ENCODE measurements at places on chromosomes 6 and 20.

GRCh38 chr6:87784690-87785089, 82.7 kb upstream of the AKIRIN2 start:
- no peak for DNase-seq

DNA sequence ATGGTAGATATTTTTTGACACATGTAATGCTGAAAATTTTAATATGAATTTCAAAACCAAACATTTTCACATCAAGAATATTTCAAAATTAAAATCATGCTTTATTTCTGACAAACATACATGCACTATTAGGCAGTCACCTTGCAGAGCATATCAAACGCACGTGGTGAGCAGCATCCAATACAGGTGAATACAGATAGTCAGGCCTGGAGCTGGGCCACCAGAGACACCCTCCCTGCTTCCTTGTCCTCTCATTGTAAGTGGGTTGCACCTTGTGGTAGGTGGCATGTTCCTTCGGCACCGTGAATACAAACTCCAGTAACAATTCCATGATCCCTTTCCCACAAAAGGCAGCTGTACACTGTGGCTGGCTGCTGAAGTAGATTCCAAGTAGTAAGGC, 8.9 kb downstream of the REV3L start:
- no peak for DNase-seq

- no peak for DNase-seq
Observed at GRCh38 chr6:133610227-133610840, 278.6 kb upstream of the TCF21 start.

DNA sequence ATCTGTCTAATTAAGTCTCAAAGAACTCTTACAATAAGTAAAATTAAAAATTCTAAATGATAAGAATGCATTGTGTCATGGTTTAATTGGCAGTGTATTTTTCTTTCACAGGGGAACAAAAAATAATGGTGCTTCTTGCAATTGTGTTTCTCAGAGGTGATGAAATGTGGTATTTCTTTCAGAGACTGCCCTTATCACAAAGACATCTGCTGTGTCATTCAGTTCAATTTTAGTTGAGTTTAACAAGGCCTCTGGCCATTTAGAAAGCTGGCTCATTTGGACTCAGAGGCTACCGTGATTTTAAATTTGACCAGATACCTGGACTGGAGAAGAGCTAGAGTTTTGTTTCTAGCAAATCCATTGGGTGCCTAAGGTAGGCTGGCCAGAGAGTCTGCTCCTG, 23.6 kb upstream of the ZNF831 start:
- DNase-seq, result no peak

DNA sequence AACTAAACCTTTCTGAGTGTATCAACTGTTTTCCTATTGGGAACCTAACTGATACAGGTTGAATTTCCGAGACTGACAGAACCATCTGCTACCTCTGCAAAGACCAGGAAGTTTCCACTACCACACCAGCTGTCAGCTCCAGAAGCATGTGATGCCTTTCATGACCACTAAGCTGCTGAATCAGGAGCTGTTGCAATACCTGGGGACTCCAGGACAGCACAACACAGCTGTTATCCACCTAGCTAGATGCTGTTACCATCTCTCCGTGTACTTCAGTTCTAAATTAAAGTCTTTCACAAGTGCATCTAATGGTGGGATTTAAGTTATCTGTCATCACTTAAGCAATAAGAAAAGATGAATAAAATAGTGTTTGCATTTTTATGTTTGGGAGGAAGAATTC, 158.2 kb upstream of the IMPG1 start:
- DNase-seq, result peak; percentile 48

GRCh38 chr6:36631326-36632011, 37.3 kb downstream of the SRSF3 start:
- no peak for DNase-seq

DNA sequence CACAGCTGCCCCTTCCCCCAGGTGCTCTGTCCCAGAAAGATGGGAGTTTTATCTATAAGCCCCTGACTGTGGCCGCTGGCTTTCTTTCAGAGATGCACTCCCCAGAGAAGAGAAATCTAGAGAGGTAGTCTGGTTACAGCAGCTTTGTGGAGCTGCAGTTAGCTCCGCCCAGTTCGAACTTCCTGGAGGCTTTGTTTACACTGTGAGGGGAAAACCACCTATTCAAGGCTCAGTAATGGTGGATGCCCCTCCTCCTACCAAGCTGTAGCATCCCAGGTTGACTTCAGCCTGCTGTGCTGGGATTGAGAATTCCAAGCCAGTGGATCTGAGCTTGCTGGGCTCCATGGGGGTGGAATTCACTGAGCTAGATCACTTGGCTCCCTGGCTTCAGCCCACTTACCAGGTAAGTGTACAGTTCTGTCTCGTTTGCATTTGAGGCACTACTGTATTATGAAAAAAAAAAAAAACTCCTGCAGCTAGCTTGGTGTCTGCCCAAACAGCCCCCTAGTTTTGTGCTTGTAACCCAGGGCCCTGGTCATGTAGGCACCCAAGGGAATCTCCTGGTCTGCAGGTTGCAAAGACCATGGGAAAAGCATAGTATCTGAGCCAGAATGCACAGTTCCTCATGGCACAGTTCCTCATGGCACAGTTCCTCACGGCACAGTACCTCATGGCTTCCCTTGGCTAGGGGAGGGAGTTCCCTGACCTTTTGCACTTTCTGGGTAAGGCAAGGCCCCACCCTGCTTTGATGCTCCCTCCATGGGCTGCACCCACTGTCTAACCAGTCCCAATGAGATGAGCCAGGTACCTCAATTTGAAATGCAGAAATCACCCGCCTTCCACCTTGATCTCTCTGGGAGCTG, 275.0 kb downstream of the CENPW start:
- peak; percentile 10 for DNase-seq

DNA sequence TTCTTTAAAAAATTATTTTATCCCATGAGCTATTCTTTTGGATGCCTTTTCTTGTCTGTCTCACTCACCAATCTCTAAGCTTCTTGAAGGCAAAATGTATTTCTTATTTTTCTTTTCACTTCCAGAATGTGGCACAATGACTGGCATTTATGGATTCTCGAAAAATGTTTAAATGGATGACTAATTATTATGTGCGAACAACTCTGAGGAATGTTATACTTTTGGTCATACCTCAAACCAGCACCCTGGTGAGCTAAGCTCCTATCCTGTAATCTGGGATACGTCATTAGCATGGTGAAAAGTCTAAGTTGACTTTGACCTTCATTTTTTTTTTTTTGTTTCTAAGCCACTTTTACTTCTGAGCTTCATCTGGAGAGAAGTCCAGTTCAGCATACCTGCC, 214.0 kb upstream of the CEP162 start:
- DNase-seq, result no peak

GRCh38 chr20:35117196-35117595, 24.6 kb upstream of the TRPC4AP start:
- no peak for DNase-seq

- no peak for DNase-seq
Observed at GRCh38 chr6:167492100-167492449, 167.2 kb downstream of the TTLL2 start.

DNA sequence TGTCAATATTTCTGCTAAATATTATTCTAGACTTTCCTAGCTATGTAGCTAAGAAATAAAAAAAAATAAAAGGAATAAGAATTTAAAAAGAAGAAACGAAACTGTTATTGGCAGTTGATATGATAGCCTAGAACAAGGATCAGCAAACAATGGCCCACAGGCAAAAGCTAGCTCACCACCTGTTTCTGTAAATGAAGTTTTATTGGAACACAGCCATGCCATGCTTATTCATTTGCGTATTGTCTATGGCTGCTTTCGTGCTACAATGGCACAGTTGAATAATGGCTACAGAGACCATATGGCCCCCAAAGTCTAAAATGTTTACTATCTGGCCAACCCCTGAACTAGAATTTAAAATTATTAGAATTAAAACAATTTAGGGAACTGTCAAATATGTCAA, 952.6 kb upstream of the MAP3K7 start:
- DNase-seq, result no peak

GRCh38 chr6:20454204-20454824, 52.6 kb downstream of the E2F3 start:
- no peak for DNase-seq

GRCh38 chr6:33607784-33608161, 13.3 kb upstream of the ITPR3 start:
- no peak for DNase-seq

DNA sequence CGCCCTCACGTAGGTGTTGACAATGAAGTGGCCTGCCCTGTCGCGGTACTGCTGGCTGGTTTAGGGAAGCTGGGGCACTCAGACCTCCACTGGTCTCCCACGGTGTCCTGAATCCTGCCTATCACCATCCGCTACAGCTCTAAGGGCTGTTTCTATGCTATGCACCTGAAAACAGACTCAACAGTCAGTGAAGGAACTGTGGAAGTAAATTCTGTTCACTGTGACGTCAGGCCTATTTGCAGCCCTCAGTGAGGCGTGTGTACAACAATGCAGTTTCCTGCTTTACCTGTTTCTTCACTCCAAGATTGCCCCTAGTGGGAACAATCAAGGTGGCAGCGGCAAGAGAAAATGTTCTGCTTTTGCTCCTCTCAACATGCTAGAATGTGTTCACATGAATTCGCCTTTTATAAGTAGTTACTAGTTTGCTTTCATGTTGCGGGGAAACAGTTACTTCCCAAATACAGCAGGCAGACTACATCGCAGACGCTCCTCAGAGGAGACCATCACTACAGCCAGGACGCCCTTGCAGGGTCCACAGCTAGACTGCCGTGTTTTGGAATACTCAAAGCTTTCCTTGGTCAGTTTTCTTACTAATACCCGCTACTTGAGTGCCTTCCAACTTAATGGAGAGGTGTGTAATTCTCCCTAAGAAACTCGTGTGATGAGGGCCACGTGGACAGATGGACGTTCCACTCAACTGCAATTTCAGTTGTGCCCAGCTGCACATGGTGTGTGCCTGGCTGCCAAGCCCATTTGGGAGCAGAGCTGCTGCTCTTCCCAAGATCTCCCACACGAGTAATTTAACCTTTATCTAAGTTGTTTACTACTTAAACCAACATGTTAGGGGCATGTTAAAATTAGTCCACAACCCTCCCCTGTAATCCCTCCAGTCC, 25.4 kb downstream of the DIDO1 start:
- no peak for DNase-seq

DNA sequence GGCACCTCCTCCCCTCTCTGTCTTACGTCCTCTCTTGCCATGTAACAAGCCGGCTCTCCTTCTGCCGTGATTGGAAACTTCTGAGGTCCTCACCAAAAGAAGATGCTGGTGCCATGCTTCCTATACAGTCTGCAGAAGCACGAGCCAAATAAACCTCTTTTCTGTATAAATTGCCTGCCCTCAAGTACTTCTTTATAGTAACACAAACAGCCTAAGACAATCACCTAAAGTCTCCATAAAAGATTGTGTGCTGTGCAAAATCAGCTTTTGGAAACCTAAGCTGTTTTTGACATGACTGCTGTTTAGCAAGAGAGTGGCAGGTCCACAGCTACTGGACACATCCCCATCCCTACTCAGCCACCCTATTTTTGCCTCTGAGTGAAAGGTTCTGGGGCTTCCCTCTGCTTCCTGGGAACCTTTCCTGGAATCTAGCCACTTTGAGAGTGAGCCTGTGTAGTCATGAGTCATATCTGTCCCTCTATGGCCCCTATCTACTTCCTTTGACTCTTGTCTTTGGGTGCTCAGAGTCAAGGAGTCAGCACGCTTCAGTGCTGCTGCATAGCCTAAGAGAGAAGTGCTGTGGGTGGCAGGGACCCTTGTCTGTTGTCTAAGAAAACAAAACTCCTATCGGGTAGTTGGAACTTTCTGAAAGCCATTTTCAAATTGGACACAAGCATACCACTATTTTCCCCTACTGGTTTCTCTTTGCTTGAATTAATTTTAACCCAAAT, 110.0 kb downstream of the PPP1R14C start:
- DNase-seq, result no peak

GRCh38 chr6:46909371-46909770, 12.4 kb downstream of the ADGRF5 start:
- no peak for DNase-seq

GRCh38 chr20:51434580-51435247, 107.8 kb downstream of the NFATC2 start:
- DNase-seq, result no peak

- DNase-seq, result no peak
Observed at GRCh38 chr6:143050509-143050908, 10.2 kb upstream of the AIG1 start.

DNA sequence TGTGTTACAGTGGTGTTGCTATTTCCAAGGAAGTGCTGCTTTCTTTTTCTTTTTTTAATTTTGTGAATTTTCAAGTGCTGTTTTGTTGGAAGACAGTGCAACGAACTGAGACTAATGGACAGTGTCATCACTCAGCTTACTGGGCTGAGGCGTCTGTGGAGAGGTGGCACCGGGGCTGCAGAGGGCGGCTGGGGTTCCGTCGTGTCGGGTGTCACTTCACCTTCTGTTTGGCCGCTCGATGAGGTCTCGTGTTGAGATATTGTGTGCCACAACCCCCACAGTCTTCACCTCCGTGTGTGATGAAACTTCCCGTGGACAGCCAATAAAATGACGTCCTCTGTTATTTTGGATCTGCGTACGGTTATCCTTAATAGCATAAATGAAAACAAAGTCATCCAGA, 149.4 kb upstream of the SNX9 start:
- DNase-seq, result no peak

- no peak for DNase-seq
Observed at GRCh38 chr6:78593898-78594667, 273.3 kb upstream of the IRAK1BP1 start.

DNA sequence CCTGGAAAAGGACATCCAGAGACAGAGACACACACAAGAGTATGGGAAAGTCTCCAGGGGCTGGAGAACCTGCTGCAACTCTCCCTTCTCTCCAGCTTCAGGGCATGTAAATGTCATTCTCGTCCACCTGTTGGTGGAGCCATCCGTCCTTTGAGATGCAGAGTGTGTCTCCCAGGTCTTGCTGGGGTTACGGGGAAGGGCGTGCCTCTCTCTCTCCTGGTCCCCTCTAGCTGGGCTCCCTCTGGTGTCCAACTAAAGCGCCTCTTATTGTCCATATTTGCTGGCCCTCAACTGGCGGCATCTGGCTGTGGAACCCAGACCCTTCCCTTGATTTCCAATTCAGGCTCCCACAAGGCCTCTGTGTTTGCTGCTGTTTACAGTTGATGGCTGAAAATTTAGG, 244.1 kb downstream of the BMP7 start:
- DNase-seq, result no peak

DNA sequence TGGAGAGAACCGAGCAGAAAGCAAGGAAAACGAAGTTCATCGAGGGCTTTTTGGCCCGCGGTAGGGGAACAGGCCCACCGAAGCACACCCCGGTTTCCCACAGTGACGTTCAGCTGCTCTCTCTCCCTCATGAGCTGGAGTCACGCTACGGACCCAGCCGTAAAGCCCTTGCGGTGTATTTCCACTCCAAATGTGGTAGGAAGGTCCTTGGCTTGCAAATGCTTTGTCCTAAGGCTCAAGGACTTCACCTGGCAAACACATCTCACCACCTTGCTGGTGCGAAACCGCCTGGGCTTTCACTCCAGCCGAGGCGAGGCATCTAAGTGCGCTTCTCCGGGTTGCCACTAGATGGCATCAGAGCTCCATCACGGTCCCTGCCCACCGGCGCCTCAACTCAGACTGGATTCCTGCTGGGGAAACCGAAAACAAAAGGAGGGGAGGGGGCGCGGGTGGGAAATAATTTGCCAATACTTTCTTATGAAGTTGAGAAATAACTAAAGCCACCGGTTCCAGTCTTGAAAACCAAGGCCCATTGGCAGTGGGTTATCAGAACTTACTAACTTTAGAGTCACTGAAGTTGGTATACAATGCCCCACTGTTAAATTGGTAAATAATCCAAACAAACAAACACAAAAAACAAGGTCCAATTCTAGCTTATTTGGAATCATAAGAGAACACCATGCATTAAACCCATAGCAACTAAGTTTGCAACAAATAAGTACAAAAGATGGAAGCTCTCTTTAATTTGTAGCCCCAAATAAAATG, 13.4 kb upstream of the FOXC1 start:
- peak; percentile 68 for DNase-seq

Data from NCI-H146 (cell line).